CD4-positive, alpha-beta T cell treated with Interferon gamma for 1 hour (primary cell): ENCODE measurements at places on chromosomes 11 and 22.

DNA sequence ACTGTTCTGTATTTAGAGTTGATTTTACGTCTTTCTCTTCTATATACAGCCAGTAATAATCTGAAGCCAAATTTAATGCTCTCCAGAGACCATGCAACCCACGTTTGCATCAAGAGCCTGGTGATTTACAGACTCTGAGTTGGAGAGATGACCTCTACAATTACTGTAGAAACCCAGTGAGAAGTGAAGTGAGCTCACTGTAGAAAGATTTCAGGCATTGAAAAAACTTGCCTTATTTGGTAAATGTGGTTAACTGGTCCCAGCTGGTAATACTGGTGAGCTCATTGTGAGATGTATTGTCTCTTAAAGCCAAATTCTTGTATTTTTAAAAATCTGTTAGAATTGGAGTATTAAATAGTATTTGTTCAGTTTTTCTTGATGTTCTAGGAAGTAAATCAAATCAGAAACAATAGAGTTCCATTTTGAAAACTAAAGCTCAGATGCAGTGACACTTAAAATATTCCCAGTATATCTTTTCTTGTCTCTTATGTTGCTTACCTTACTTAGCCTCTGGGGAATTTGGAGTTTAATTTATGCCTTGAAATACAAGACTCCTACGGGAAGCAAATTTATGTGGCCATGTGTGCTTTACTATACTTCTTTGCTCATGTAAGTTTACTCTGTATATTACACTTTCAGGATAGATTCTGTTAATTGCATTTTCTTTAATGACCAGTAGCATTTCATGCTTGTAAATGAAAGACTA is 189.9 kb downstream of the ARHGAP42 start:
- no peak for DNase-seq

- DNase-seq: no peak
Measured at GRCh38 chr11:74412733-74413359, 14.6 kb upstream of the PGM2L1 start.

GRCh38 chr11:31974366-31975136 is 116.3 kb upstream of the RCN1 start:
- no peak for DNase-seq

GRCh38 chr22:43126501-43127165 is 16.1 kb downstream of the BIK start:
- DNase-seq: no peak

GRCh38 chr11:70455354-70455753 is 57.0 kb downstream of the CTTN start:
- DNase-seq: no peak

GRCh38 chr11:89220684-89221339 is 43.1 kb downstream of the TYR start:
- no peak for DNase-seq
